ENCODE measurements at places on chromosomes 3 and 15. TPM values are rescaled to one million over a fixed set of nuclear protein-coding genes. Genes with fewer than 3 reads are reported as not detected.

DNA sequence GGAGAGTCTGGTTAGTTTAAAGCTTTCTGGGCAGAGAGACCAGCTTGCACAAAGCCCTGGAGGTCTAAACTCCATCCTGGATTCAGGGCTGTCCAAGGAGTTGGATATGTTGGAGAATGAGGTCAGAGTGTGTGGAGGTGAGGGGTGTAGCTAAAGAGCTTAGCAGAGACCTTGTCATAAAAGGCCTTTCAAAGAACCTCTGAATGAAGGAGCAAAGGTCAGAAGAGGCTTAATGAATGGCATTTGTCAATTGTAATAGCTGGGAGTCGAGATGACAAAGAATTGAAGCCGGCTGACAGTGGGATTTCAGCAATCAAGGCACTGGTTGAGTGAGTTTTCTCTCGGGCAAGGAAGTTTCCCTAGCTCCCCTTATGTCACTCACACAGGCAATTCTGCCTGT is 202.6 kb downstream of the PDCD6IP start:
- DNase-seq: no peak

GRCh38 chr3:177512945-177513814 is 315.9 kb upstream of the TBL1XR1 start:
- no peak for DNase-seq

DNA sequence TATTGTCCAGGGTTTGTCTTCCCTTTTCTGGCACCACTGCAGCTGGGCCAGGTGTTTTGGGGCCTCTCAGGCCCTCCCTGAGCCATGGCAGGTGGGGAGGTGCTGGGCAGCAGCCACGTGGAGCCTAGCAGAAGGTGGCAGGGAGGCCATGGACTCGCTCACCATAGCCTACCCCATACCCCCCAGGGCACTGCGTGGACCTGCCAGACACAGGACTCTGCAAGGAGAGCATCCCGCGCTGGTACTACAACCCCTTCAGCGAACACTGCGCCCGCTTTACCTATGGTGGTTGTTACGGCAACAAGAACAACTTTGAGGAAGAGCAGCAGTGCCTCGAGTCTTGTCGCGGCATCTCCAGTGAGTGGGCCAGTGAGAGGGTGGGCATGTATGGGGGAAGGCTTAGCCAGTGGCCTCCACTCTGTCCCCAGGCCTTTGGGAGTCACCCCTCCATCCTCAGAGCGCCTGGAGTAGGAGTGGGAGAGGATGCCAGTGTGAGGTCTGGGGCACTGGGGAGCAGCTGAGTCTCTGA is 11.9 kb downstream of the SPINT1 start:
- DNase-seq: no peak

STRC gene
- 0.32 TPM for total RNA-seq

- no peak for DNase-seq
Observed at GRCh38 chr3:17110660-17111396, 226.1 kb downstream of the PLCL2 start.

HDDC3 gene
- total RNA-seq: 39.0 TPM

DNA sequence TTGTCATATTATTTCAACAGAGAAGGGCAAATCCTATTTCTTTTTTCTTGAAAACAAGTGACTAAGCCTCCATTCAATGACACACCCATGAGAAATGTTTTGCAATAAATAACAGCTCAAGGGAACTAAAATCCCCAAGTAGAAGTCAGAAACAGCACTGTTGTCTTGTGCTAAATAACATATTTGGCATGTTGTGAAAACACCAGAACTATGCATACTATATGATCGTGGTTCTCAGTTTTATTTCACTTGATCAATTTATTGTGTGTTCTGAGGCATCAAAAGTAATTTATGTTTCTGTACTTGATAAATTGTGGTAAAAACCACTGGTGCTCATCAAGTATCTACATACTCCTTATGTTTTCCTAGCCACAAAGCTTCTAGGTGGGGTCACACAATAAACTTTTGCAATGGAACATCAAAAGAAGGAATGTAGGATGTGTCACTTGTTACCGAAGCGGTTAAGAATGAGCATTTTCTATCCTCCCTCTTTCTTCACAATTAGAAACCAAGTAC is 691.7 kb upstream of the CBLB start:
- no peak for DNase-seq

GRCh38 chr3:196335503-196335948 is 2.7 kb downstream of the TM4SF19 start:
- no peak for DNase-seq

ZDHHC23 gene
- 1.8 TPM for total RNA-seq

DNA sequence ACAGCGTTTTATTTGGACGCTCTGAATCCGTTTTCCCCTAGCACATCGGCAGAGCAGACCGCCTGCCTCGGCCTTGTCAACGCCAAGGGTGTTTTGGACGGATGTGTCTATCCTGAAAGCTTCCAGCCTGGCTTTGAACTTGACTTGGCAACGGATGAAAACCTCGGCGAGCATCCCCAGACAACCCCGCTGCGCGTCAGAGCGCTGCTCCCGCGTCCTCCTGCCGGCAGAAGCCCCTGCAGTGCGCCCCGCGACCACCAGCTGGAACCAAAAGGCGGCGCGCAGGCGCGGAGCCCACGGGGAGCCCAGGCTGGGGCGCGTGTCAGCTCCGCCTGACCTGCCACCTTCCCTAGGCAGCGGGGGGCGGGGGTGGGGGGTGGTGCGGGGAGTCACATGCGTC is 26.2 kb upstream of the ARL8B start:
- DNase-seq: no peak

ALAS1 gene
- total RNA-seq: 105 TPM

- peak; percentile 13 for DNase-seq
Observed at GRCh38 chr3:4394048-4394447, 73.0 kb downstream of the SUMF1 start.

GRCh38 chr15:95291898-95292472 is 1038.5 kb upstream of the NR2F2 start:
- no peak for DNase-seq

COL8A1 gene
- total RNA-seq: 0.08 TPM

DNA sequence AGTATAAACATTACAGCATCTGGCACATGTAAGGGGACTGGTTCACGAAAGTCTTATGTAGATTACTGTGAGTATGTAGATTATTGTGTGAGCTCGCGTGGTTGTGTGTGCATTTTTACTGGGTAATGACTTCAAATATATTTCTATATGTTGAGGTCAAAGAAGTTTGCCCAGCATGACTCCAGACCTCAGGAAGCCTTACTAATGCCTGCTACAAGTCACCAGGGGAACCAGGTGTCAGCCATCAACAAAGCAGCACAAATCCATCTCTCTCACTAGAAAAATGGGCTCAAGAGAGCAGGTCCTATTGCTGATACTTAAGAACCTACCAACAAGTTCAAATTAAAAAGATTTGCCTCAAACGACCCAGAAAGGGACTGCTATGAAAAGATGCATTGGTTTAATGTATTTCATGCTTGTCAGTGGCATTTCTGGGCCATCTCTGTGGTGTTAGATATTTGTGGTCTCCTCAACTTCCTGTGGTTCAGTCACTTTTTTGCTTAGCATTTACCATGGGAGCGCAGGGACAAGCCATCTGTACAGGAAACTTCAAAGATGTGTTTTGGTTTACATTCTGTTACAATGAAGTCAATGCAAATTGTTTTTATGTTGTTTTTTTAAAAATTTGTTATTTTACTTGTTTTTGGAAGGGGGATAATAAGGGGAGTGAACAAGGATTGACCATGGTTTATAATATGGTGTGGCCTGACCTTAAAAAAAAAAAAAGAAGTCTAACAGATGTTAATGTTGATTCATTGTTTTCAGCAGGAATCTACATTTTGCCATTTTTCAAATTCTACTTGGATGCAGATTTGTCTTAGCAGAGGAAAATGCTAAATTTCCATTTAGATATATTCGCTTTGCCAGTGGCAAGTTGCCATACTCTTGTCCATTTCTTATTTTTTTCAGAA is 172.1 kb upstream of the ADAMTS9 start:
- no peak for DNase-seq

- no peak for DNase-seq
Observed at GRCh38 chr3:51099794-51100535, 285.1 kb upstream of the MANF start.

IL5RA gene
- 0.12 TPM for total RNA-seq

AHSG gene
- 0.16 TPM for total RNA-seq

GRCh38 chr3:120114981-120115380 is 20.7 kb upstream of the GSK3B start:
- no peak for DNase-seq

SPINT1 gene
- 11.0 TPM for total RNA-seq

XCR1 gene
- 0.05 TPM for total RNA-seq

DLL4 gene
- 0.36 TPM for total RNA-seq
